ENCODE measurements at places on chromosomes 7 and 10.

- no peak for DNase-seq
Measured at GRCh38 chr7:55502124-55502857, 70.0 kb downstream of the VOPP1 start.

DNA sequence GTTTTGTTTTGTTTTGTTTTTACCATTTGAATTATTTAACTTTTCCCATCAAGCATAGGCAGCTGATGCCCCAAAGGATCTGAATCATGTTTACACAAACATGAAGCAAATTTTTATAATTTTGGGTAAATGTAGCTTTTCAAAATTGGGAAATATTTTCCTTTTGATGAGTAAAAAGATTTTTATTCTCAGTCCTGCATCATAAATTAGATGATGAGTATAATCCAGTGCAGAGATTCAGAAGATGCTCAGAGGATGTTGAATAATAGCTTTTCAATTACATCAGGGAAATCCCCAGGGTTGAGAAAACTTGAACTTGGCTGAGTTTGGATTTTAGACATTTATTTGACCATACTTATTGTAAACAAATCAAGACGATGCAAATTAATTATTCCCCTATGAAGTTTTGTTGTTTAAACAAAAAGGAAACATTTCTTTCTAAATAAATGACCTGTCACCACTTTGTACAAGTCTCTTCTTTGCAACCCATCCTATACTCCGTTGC, 121.7 kb downstream of the FAM204A start:
- no peak for DNase-seq

GRCh38 chr10:123187781-123188180, 33.6 kb downstream of the BUB3 start:
- no peak for DNase-seq

DNA sequence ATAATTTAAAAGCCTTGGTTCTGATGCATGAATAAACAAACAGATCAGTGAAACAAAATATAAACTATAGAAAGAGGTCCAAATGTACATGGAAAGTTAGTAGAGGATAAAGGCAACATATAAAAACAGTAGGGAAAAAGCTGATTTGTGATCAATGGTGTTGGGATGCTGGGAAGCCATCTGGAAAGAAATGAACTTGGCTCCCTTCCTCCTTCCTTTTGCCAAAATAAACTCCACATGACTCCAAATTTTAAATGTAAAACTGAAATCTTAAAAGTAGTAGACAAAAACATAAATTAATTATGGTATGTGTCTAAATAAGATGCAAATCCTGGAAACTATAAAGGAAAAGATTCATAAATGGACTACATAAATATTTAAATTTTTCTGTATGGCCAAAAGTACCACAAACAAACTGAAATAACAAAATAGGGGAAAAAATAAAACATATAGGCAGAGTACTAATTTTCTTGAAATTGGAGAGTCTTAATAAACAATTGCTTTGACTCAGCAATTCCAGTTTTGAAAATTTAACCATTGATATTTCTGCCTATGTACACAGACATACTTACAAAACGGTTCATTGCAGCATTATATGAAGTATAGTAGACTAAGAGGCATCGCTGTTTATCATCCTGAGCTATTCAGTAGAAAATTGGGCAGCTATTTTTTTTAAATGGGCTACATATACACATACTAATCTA, 77.0 kb upstream of the TRIM24 start:
- no peak for DNase-seq

- DNase-seq, result no peak
Measured at GRCh38 chr7:108372618-108373017, 83.6 kb downstream of the NRCAM start.

DNA sequence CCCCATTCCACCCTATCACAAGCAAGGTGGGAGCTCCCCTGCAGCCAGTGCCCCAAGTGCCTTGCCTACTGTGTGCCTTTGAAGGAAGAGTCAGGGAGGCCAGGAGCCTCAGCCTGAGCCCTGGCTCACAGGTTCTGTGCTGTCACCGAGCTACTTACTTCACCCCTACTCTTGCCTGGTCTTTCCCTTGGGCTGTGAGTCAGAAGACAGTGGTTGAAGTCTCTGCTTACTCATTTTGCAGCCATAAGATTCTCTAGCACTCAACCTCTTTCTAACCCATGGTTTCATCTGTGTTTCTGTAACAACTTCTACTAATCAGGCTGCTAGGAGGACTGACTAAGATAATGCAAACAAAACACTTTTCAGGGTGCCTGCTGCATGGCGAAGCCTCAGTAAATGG, 114.5 kb downstream of the PLCE1 start:
- no peak for DNase-seq

GRCh38 chr10:107557916-107558315, 393.4 kb upstream of the SORCS1 start:
- DNase-seq, result no peak

- no peak for DNase-seq
Measured at GRCh38 chr10:98312822-98313221, 44.8 kb upstream of the LOXL4 start.

GRCh38 chr10:103699611-103700435, 155.6 kb downstream of the SH3PXD2A start:
- no peak for DNase-seq

DNA sequence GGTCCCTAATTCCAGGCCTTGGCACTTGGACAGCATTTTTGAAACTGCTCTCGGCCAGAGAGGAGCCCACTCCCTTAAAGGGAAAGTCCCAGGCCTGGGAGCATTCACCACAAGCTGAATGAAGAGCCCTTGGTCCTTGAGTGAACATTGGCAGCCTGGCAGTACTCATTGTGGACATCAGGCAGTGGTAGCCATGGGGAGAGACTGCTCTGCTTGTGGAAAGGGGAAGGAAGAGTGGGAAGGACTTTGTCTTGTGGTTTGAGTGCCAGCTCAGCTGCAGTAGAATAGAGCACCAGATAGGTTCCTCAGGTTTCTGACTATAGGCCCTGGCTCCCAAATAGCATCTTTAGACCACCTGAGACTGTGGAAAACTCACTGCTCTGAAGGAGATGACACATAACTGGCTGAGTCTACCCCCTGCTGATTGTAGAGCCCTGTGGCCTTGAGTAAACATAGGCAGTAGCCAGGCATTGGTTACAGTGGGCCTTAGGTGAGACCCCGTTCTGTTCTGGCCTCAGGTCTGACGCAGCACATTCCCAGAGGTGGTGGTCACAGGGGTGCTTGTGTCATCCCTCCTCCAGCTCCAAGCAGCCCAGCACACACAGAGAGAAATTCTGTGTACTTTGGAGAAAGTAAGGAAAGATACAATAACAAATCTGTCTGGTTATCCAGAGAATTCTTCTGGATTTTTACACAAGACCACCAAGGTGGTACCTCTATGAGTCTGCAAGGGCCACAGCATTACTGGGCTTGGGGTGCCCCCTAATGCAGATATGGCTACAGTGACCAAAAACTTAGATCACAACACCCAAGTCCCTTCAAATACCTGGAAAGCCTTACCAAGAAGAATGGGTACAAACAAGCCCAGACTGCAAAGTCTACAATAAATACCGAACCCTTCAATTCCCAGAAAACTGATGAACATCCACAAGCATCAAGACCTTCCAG, 153.8 kb downstream of the GNAI1 start:
- DNase-seq, result no peak

DNA sequence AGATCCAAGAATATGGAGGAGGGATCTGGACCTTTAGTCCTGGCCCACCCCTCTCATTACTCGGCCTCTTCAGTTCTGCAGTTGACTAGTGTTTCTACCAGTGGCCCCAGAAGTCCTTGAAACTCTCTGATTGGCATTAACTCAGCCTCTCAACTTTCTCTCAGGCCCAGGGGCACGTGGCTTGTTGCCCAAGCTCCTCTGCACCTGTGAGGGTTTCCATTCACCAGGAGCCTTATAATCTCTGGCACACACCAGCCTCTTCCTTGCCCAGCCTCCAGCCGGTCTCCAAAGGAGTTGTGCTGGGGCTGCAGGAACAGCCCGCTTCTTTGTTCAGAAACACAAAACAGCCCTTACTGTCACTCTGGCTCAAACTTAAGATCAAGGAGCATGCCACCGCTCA, 47.6 kb upstream of the ZPBP start:
- no peak for DNase-seq

DNA sequence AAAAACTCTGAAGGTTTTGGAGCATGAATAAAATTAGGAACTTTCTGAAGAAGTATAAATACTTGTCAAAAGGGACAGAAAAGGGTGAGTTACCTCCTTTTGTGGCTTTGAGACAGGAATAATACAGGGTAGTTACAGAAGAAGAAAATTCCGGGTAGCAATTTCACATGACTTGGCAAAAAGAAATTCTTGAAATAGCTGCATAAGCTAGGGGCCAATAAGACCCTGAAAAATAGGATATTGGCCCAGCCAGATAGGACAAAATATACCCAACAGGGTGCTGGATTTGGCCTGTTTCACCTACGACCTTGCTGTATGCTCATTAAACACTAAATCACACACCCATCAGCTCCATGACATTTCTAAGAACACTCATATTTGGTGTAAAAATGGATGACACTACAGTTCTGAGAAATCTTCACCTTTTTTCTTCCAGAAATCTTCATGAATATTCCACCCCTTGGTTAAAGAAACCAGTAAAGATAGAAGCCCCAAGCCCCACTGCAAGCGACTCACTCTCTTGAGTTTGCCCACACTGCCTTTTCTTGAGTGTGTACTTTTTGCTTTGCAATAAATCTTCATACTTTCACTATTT, 362.7 kb downstream of the SEMA3D start:
- no peak for DNase-seq
